Spinal cord (tissue), 10 donors: ENCODE measurements at places on chromosomes 6 and 20. TPM values are rescaled to one million over a fixed set of nuclear protein-coding genes. Genes with fewer than 3 reads are reported as not detected.

The HLA-F gene
- total RNA-seq: 12.7 TPM

The TMEM74B gene
- 8.9 TPM for total RNA-seq

DNA sequence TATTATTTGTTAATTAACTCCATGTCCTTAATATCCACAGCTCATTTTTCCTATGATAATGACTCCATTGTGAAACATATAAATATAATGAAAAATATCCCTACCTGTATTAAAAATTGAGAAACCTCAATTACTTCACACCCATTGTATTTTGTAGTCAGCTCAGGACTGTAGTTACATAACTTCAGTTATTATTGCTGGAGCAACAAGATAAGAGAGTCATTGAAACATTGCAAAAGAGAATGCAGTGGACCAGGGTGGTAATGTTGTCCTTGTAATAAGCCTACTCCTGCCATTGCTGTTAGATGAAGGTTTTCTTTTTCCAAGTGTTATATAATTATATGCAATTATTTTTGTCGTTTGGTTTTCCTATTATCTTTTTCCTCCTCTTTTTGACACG lies 184.4 kb downstream of the PRL start:
- H3K27me3 ChIP-seq: no peaks in the 10 kb centered on the region
- no peaks in the 10 kb centered on the region for H3K36me3 ChIP-seq
- no peak overlapping the region for H3K4me3 ChIP-seq
- no peaks in the 10 kb centered on the region for H3K4me1 ChIP-seq
- H3K27ac ChIP-seq: no peak overlapping the region

DNA sequence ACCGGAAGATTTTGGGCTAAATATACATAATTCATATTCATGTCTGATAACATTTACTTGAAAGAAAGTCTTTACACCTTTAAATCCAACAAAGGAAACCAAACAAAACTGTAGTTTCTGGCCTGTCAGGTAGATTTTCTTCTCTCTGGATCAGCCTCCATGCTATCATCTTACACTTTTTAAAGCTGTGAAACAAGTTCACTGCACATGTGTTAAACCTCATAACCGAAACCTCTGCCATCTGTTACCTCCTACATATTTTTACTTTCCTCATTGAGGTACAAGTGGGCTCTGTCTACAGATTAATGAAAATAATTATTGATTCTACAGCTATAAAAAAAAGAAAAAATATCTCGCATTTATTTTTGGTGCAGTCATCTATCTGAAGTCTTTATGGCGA lies 149.9 kb downstream of the RALGAPA2 start:
- peaks cover 2% of the 10 kb centered on the region for H3K27me3 ChIP-seq
- H3K4me1 ChIP-seq: no peaks in the 10 kb centered on the region
- H3K36me3 ChIP-seq: no peaks in the 10 kb centered on the region
- no peak overlapping the region for H3K4me3 ChIP-seq

The SIRPG gene
- total RNA-seq: not detected

The CCDC167 gene
- total RNA-seq: 57.2 TPM

The VWA7 gene
- total RNA-seq: 1.8 TPM

- no peak overlapping the region for H3K27ac ChIP-seq
- H3K4me1 ChIP-seq: peaks cover 4% of the 10 kb centered on the region
- no peak for DNase-seq
- no peaks in the 10 kb centered on the region for H3K27me3 ChIP-seq
Observed at GRCh38 chr6:149323925-149324324, 6.4 kb downstream of the TAB2 start.

- H3K27ac ChIP-seq: no peak overlapping the region
- peaks cover 22% of the 10 kb centered on the region for H3K4me1 ChIP-seq
- no peak overlapping the region for H3K4me3 ChIP-seq
- DNase-seq: no peak
Observed at GRCh38 chr6:150195996-150196417, 53.2 kb downstream of the PPP1R14C start.

- H3K27ac ChIP-seq: no peak overlapping the region
- H3K4me3 ChIP-seq: no peak overlapping the region
- H3K4me1 ChIP-seq: no peaks in the 10 kb centered on the region
- no peaks in the 10 kb centered on the region for H3K36me3 ChIP-seq
Observed at GRCh38 chr20:54123587-54124180, 50.1 kb downstream of the CYP24A1 start.

The R3HDML gene
- 0.11 TPM for total RNA-seq

DNA sequence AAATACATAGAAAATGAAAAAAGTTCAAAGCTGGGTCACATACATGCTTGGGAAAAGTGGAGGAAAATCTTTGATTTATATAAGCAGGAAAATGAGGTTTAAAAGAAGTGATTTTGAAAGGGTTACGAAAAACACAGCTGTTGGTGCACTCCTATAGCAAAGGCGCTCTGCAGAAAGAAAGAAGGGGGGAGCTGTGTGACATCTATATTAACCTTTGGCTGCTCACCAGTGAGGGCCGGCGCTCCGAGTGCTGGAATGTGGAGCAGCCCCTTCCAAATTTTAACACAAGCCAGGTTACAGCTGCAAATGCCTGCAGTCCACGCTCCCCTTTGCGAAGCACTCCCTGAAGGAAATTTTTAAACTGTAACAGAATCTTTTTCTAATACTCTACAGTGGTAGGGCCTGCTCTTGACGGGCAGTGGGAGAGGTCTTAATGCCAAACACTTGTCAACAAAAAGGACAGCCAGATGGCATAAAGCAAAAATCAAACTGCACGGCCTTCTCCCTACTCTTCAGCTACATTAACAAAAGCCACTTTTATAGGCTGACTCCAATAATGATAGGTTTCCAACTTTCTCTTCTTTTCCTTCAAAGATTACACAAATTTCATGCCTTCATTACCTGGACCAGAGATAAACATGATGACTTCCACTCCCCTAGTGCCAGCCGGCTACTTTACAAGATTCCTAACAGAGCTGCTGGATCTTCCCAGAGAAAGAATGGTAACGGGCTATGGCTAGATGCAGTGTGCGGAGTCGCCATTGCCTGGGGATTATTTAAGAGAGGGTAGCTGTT lies 4.8 kb downstream of the BMP7 start:
- peak overlapping the region; percentile 83 for H3K4me3 ChIP-seq
- H3K36me3 ChIP-seq: peaks cover 3% of the 10 kb centered on the region
- peak overlapping the region; percentile 91 for H3K27ac ChIP-seq
- DNase-seq: no peak
- peaks cover 39% of the 10 kb centered on the region for H3K27me3 ChIP-seq
- H3K4me1 ChIP-seq: peaks cover 78% of the 10 kb centered on the region

The PET117 gene
- total RNA-seq: 8.7 TPM

The CLPSL2 gene
- not detected for total RNA-seq

GRCh38 chr6:11320914-11321597 lies 88.6 kb upstream of the NEDD9 start:
- H3K4me1 ChIP-seq: peaks cover 5% of the 10 kb centered on the region
- H3K27me3 ChIP-seq: no peaks in the 10 kb centered on the region

DNA sequence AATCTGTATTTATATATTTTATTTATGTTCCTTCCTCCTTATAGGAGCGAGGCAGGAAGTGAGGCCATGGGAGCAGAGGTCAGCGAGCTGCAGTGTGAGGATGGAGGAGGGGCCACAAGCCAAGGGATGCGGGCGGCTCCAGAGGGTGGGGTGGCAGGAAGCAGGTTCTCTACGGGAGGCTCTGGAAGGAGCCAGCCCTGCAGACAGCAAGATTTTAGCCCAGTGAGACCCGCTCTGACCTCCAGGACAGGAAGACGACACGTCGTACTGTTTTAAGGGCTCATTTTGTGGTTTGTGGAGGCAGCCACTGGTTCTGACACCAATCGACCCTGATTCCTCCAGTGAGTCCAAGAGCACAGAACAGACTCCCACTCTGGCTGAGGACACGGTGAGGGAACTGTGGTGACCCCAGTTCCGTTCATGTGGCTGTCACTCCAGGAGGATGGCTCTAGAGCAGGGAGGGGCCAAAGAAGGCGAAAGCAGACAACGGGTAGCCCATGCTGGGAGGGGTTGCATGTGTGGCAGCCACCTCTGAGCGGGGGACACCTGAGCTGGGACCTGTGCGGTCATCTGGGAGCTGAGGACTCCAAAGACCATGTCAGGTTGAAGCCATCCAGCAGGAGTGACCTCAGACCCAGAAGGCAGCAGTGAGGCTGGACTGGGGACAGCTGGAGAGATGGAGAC lies 100.1 kb upstream of the BHLHE23 start:
- no peaks in the 10 kb centered on the region for H3K36me3 ChIP-seq
- peaks cover 10% of the 10 kb centered on the region for H3K4me1 ChIP-seq
- DNase-seq: no peak
- H3K4me3 ChIP-seq: no peak overlapping the region
- H3K27ac ChIP-seq: no peak overlapping the region

- no peaks in the 10 kb centered on the region for H3K27me3 ChIP-seq
- peaks cover 13% of the 10 kb centered on the region for H3K36me3 ChIP-seq
- no peaks in the 10 kb centered on the region for H3K4me1 ChIP-seq
Observed at GRCh38 chr6:138250513-138251247, 32.4 kb upstream of the PBOV1 start.

The FLRT3 gene
- 62.7 TPM for total RNA-seq

The HTR1B gene
- total RNA-seq: 5.2 TPM

The MLN gene
- not detected for total RNA-seq

DNA sequence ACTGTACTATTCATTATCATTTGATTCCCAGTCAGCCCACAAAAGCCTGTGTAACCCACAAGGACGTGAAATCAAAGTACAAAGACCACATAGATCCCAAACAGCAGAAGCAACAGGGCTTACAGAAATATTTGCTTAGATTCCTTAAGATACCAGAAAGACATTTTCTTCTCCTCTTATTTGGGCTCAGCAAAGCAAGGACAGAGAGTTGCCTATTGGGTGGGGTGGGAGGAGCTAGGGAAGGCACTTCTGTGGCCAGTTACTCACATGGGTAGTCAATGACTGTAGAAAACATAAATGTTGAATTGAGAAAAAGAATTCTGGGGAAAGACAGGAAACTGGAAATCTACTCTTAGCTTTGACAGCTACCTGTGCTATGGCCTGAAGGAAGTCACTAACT lies 19.8 kb downstream of the PDE7B start:
- no peak for DNase-seq
- no peaks in the 10 kb centered on the region for H3K36me3 ChIP-seq
- no peaks in the 10 kb centered on the region for H3K4me1 ChIP-seq
- H3K27me3 ChIP-seq: no peaks in the 10 kb centered on the region

DNA sequence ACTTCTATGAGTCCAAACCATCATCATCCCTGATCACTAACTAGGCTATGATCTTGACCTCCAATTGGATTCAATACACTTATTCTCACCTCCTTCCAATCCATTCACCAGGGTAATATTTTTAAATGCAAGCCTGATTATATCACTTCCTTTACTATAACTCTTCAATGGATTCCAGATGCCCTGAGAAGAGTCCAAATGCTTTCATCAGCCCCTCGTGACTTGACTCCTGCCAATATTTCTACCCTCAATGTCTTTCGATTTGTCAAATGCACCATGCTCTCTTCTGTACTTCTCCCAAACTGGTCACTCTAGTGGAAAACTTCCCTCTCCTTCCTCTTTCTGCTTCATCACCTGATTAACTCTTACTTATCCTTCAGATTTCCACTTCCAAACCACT lies 70.8 kb downstream of the CD164 start:
- no peaks in the 10 kb centered on the region for H3K4me1 ChIP-seq
- H3K4me3 ChIP-seq: no peak overlapping the region
- H3K36me3 ChIP-seq: no peaks in the 10 kb centered on the region

GRCh38 chr6:7910298-7910653 lies 312 bp downstream of the TXNDC5 start:
- DNase-seq: no peak
- H3K4me1 ChIP-seq: peaks cover 13% of the 10 kb centered on the region
- peak overlapping the region; percentile 38 for H3K4me3 ChIP-seq
- H3K27ac ChIP-seq: no peak overlapping the region
- no peaks in the 10 kb centered on the region for H3K27me3 ChIP-seq

DNA sequence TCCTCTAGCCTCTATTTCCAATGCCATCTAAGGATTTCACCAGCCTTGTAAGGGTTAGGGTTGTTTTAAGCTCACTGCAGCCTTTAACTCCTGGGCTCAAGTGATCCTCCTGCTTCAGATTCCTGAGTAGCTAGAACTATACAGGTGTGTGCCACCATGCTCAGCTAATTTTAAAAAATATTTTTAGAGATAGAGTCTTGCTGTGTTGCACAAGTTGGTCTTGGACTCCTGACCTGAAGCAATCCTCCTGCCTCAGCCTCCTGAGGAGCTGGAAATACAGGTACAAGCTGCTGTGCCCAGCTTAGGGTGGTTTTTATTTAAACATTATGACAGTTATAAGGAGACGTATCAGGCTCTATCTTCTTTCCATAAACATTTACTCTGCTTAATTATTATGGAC lies 26.5 kb downstream of the ANKRD6 start:
- H3K27ac ChIP-seq: no peak overlapping the region
- H3K4me3 ChIP-seq: no peak overlapping the region
- H3K4me1 ChIP-seq: no peaks in the 10 kb centered on the region
- no peaks in the 10 kb centered on the region for H3K27me3 ChIP-seq
- H3K36me3 ChIP-seq: no peaks in the 10 kb centered on the region

GRCh38 chr20:33963751-33964150 lies 30.0 kb upstream of the RALY start:
- H3K4me1 ChIP-seq: no peaks in the 10 kb centered on the region
- DNase-seq: no peak
- no peaks in the 10 kb centered on the region for H3K27me3 ChIP-seq
- no peak overlapping the region for H3K4me3 ChIP-seq
- H3K36me3 ChIP-seq: no peaks in the 10 kb centered on the region

DNA sequence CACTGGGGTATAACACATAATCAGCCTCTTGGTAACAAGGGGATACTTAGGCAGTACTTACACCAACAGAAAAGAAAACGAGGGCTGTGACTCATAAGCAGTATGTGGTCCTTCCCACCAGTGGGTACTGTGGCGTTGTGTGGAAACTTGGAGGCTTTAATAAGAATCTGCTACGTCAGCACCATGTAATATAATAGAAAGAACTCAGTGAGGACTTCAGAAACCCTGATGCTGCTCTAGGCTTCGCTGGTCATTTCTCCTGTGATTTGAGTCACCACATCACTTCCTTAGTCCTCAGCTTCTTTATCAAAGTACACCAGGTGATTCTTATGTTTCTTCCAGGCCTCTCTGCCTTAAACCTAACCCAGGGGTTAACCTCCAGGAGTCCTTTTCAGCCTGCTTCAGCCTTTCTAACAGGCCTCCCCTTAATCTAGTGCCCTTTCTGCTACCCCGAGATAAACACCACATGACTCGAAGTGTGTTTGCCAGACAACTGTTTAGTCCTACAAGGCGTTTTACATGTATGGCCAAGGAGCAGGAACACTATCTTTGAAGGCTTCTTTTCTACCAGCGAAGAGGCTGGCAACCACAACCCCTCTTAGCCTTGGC lies 68.5 kb downstream of the FYN start:
- H3K4me1 ChIP-seq: peaks cover 50% of the 10 kb centered on the region
- no peak for DNase-seq
- no peaks in the 10 kb centered on the region for H3K27me3 ChIP-seq
- no peak overlapping the region for H3K4me3 ChIP-seq
- H3K36me3 ChIP-seq: peaks cover 8% of the 10 kb centered on the region
- H3K27ac ChIP-seq: peak overlapping the region; percentile 77
